NCI-H1436 (cell line): ENCODE measurements at places on chromosomes 3 and 15.
A peak's percentile ranks its signal among the peaks of the same experiment; 100 is the strongest.

- no peak for DNase-seq
Observed at GRCh38 chr15:63373330-63373729, 8.3 kb downstream of the CA12 start.

DNA sequence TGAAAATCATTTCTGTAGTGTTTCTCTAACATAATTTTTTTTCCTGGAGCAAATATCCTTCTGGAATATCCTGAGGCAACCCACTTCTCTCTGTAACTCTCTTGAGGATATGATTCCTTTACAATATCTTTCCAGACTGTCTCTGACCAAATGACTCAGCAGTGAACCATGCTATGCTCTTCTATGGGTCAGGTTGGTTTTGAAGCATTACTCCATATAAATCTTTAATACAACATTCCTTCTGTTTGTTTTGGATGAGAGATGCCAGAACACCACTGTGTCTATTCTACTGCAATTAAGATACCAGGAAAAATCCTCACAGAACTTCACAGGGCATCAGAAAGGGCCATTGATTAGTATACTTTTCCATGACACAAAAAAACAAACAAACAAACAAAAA, 626.4 kb upstream of the ZNF385D start:
- no peak for DNase-seq

DNA sequence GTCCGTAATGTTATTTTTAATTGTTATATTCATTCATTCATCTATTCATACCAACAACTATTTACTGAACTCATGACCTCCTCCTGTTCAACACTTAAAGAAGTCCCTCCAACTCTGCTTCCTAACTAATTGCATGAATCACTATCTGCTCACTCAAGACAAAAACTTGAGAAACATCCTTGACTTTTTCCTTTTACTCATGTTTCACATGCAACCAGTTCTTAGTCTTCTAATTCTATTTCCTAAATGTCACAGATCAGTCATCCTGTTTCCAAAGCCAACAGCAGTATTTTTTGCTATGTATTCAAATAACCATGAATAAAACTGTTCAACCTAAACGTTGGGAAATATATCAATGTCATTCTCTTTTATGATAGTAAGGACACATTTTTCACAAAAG, 124.6 kb upstream of the GBE1 start:
- DNase-seq, result no peak

- no peak for DNase-seq
Observed at GRCh38 chr3:68234076-68234780, 579.8 kb upstream of the SUCLG2 start.

DNA sequence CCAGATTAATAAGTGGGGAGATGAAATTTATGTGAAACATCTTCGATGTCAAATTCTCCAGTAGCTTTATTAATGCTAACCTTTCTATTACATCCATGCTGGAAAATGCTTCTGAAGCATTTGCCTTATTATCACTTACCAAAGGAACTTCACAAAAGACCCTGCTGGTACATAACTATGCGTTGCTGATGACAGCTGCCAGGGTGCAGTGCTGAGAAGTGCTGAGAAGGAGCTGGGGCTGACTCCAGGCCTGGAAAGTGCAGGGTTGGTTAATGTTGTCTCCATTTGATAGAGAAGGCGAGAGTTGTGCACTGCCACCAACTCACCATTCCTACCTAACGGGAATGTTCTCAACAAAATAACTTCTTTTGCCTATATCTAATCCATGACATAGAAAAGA, 736.0 kb upstream of the NR2F2 start:
- DNase-seq, result no peak

- peak; percentile 13 for DNase-seq
Observed at GRCh38 chr3:632571-633170, 436.1 kb downstream of the CHL1 start.

- DNase-seq, result no peak
Observed at GRCh38 chr15:101178931-101179330, 72.9 kb downstream of the CHSY1 start.

- peak; percentile 47 for DNase-seq
Observed at GRCh38 chr15:40238532-40239403, at the start of gene PAK6. Gene PAK6, plus strand, starts transcription at chr15:40239063. Its CDS starts 25,723 bp downstream, at chr15:40264786.
